Naive thymus-derived CD4-positive, alpha-beta T cell (primary cell): ENCODE measurements at places on chromosomes 7 and 10.

DNA sequence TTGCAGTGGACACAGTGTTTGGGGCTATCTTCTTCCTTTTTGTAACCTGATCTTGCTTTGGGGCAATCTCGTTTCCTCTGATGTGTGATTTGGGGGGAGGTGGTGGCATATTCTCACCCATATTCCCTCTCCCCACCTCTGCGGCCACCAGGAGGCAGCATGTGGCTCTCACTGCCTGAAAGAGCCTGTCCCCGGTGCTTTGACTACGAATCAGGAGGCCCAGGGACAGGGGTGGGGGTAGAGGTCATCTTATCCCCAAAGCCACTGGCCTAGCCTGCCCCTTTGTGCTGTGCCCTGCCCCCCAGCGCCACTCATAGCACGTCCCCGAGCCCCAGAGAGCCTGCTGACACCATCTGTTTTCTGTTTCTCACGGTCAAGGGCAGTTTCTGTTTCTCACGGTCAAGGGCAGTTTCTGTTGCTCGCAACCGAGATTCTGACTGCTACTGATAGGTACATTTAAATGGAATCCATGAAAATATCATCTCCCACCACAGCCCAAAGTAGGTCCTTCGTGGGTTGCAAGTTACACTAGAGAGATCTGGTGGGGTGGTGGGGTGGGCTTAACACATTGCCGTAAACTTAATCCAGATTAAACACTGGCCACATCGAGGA lies 28.2 kb downstream of the PHYH start:
- peak; percentile 56 for DNase-seq

GRCh38 chr10:75023074-75023473 lies 88.4 kb upstream of the SAMD8 start:
- no peak for DNase-seq

DNA sequence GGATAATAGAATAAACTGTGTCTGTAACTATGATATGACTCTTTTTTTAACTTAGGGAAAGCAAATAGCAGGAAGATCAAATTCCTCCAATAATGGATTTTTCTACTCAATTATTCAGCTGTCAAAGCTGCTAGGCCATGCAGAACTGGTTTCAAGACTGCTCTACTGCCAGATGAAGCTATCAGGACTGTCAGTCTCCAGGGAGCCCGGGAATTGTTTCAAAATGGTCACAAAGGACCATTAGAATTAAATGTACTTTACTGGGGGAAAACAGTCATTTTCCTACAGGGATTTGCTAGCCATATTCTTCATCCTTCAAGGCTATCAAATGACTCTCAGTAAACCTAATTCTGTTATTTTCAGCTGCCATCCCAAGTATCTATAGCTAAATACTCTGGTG lies 276.3 kb downstream of the LHFPL3 start:
- DNase-seq, result no peak

DNA sequence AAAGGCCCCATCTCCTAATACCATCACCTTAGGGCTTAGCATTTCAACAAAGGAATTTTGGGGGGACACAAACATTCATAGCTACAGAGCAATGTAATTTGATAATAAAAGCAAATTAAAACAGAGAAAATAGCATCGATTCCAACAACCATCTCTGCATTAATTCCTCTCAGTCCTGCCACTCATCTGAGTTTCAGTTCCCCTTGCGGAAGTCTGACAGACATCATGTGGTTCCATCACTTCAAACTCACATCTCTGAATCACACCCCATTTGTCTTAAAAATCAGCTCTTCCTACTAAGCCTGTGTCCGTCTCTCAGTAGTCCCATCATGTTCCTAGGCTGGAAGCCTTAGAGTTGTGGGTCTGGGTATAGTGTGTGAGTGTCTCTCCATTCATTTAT lies 3.6 kb downstream of the ADCK2 start:
- no peak for DNase-seq

DNA sequence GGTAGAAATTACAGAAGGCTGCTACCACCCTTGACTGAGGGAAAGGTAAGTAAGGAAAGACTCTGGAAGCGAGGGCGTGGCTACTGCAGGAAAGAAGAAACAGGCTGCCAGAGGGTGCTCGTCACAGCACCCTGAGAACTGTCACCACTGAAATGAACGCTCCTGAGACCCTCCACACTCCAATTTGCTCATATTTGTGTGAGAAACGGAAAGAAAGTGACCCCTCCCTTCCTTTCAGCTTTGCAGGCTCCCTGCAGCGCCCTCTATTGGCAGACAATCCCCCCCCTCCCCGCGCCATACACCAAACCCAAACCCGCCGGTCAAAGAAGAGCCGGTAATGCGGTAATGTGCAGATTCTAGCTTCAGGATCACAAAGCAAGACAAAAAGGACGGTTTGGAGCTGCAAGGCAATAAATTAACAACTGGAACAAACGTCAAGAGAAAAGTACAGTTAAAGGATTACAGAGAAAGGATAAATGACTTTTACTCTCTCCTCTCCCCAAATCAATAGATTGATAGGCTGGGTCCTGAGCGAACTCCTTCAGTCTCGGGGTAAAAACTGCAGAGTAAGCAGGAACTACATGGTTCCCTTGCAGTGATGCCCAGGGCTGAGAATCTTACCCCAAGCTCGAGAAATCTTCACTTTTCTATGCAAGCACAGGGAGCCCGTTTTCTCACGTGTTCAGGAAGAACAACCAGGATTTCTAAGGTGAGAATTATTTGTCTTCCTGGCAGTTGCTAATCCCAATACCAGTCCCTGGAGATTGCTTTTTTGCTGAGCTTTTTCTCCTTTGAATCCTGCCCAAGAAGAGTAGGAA lies 47.6 kb downstream of the STEAP1B start:
- DNase-seq, result peak; percentile 43

GRCh38 chr10:102729029-102730026 lies 14.4 kb upstream of the WBP1L start:
- peak; percentile 29 for DNase-seq

GRCh38 chr7:157020514-157021070 lies 10.1 kb upstream of the MNX1 start:
- DNase-seq, result no peak

DNA sequence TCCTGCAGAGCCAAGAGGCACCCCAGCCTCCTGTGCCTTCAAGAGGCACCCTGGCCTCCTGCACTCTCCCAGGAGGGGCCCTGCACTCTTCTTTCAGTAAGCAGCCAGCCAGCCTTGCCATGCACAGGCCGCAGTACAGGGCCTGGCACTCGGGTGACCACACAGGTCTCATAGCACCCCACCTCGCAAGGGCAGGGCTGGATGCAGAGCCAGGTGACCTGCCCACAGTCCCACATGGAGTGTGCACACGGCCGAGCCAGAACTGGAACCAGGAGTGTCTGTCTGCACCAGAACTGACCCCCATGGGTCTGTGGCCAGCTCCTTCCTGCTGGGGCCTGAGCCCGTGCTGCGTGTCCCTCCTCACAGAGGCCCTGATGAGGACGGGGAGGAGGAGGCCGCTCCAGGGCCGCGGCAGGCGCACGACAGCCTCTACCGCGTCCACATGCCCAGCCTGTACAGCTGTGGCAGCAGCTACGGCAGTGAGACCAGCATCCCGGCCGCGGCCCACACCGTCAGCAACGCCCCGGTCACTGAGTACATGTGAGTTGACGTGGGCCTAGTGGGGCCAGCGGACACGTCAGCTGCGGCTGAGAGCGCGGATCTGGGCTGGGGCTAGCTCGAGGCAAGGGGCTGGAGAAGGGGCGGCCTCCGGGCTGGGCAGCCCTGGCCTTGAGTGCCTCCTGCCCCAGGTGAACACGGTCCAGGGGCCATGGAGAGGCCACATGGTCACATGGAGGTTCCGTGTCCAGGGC lies 26.3 kb downstream of the TTYH3 start:
- DNase-seq, result no peak

DNA sequence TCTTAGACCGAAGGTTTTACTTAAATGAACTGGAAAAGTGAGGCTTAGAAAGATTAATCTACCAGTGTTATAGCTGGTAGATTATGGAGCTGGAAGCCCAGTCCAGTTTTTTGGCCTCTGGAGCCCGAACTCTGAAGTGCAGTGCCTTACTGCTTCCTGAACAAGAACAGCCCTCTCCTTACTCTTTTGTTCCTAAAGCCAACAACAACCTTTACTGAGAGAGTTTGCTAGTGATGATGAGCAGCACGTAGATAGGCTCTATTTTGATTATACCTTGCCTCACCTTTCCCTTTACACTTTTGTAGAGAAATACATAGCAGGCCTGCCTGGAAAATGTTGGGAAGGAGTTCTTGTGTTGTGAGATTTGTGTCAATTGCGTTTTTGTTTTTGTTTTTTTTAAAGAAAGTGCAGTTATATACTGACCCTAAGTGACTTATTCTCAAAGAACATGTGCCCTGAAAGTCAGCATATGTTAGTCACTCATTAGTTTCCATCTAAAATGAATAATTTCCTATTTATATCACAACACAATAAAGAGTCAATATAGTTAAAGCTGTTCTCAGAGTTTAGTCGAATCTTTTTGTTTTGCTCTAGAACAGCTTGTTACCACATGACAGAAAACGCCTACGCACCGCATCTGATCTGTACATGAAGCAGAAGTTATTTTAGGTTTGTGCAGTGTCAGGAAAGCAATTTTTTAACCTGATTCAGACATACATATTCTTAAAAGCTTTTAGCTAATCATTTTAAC lies 33.0 kb downstream of the PLEKHA1 start:
- DNase-seq, result no peak

DNA sequence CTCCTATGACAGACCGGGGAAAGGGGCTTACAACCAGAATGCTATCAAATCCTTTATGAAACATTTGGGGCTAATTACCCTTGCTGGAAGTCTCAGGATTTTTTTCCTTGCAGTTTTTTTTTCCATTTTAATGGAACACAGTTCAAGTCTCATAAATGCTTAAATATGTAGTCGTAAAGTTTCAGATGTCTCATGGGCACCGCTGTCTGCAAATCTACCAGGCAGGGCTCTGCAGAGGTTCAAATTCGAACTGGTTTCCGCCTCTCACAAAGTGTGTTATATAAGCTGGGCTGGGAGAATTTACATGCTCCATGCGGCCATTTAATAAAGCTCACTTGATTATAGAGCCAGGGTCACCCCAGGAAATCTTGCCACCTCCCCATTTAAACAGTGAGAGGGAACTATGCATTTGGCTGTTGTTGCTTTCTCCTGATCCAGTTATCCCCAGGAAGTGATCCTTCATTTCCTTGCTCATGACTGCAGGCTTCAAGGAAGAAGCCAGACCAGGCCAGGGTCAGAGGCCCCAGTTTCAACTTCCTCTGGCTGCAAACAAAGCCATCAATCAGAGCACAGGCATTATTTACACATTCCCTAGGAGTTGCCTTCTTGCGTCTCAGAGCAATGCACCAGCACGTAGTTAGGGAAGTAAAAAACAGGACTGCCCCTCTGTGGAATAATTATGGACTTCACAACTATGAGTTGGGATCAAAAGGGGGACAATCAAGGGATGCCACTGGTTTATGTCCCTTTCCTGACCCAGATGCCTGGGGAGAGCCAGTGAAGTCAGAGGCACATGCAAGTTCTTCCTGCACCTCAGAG lies 358.8 kb downstream of the PRPF18 start:
- DNase-seq, result no peak

GRCh38 chr7:42269161-42269560 lies 32.2 kb upstream of the GLI3 start:
- DNase-seq, result peak; percentile 33

GRCh38 chr7:101563943-101564777 lies 64.9 kb downstream of the MYL10 start:
- no peak for DNase-seq

DNA sequence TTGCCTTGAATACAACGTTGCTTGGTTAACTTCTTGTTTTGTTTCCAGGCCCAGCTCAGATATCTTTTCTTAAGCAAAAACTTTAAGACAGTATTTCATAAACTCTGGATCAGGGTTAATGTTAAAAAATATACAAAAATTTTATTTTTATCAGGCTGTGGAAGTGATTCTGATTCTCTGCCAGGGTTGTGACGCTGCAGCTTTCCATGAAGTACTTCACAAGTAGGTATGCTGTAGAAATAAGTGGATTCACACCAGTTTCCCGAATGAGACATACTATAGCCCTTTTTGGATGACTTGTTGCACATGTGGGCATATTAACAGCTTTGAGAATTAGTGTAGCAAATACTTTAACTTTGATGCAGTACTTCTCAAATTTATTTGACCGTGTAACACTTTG lies 70.1 kb downstream of the CDK14 start:
- no peak for DNase-seq

DNA sequence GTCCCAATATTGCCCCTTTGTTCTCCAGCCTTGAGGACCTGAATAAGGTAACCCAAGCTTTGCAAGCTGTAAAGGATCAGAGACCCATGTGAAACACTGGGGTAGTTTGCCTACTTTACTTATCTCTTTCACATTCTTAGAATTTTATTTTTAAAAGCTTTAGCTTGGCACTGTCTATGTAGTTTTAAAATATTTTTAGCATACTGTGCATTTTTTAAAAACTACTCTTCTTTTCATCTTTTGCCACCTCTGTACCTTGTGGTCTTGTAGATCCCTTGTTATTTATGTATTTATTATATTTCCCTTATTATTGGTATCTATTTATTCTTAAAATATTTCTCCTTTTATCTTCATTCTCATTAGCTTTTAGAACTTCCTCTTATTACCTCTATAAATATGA lies 12.0 kb upstream of the PTPRZ1 start:
- no peak for DNase-seq

GRCh38 chr7:116711790-116712189 lies 39.8 kb downstream of the MET start:
- no peak for DNase-seq

GRCh38 chr7:12827920-12828319 lies 140.5 kb downstream of the ARL4A start:
- no peak for DNase-seq

DNA sequence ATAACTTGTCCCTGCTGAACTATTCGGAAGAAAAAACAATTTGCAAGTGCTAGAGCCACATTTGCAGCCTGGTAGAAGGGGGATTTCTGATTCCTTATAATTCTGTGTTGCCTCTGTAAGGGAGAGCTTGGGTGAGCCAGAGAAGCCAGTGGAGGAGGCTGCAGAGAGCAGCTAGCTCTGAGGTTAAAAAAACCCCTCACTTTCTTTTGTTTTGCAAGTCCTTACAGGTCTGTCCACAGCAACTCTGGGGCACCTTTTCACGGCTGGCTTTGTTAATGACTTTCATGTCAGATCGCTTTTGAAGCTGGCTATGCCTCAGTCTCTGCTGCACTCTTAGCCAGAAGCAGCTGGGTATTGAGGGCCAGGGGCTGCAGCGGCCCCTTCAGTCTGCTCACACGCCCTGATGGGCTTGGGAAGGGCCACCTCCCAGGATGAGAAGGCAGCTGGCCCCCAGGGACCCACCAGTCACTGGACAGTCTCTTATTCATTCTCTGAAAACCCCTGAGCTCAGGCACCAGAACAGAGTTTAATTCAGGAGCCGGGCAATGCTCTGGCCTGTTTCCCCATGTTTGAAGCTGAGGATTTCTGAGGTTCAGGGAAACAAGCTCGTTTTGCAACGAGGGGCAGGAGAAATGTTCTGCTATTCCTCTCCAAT lies 30.9 kb downstream of the TRIM8 start:
- no peak for DNase-seq

DNA sequence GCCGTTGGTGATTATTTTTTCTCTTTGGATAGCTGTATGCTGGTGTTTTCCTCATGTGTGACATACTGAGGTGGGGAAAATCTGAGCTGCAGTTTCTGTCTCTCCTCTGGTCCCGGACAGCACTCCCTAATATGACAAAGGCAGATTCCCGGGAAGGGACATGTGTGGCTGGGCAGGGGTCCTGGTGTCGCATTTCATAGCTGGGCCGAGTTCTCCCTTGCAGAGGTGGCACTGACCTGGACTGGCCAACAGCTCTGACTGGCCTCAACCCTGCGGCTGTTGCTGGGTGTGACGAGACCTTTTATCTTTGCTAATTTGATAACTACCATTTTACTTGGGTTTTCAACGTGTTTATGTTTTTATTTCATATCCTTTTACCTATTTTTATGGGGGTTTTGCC lies 248.6 kb upstream of the TCERG1L start:
- DNase-seq, result no peak
